ENCODE measurements at places on chromosomes 6 and 20.

DNA sequence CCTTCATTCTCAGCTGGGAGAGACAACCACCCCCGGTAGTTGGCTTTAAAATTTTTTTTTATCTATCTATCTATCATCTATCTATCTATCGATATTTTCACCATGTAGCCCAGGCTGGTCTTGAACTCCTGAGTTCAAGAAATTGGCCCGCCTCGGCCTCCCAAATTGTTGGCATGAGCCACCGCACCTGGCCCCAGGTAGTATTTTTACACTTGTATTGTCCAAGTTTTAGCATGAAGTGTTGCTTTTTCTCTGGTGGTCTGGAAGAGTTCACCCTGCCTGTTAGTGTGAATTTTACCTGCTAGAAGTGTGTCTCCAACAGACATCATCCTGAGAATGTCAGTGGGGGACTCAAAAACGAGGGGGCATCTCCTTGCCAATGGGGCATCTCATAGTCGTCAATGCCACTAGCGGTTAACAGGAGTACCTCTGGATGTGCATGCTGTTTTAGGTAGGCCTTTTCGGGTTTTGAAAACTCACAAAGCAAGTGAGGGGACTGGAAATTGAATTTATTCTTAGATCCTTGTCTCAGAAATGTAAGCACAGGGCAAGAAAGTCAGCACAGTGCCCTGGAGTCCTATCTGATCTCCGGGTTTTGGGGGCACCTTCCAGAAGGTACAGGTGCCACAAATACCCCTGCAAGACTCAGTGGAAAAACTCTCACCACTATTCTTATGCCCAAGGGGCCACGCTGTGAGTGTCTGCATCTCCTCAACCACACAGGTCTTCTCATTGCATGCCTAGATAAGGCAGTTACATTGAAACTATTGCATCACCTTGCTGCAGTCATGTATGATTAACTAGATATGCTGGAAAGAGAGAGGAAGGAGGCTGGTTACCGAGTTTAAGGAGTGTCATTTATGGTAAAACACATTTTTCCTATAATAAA lies 37.1 kb downstream of the TNFAIP3 start:
- no peak for DNase-seq

GRCh38 chr6:15535495-15536197 lies 127.2 kb downstream of the DTNBP1 start:
- no peak for DNase-seq

GRCh38 chr6:3871515-3871914 lies 22.3 kb downstream of the FAM50B start:
- DNase-seq = no peak

GRCh38 chr20:38985603-38986170 lies 23.5 kb downstream of the DHX35 start:
- no peak for DNase-seq

- no peak for DNase-seq
These were observed 99.4 kb upstream of the RIPOR2 start for GRCh38 chr6:25035174-25035511.

DNA sequence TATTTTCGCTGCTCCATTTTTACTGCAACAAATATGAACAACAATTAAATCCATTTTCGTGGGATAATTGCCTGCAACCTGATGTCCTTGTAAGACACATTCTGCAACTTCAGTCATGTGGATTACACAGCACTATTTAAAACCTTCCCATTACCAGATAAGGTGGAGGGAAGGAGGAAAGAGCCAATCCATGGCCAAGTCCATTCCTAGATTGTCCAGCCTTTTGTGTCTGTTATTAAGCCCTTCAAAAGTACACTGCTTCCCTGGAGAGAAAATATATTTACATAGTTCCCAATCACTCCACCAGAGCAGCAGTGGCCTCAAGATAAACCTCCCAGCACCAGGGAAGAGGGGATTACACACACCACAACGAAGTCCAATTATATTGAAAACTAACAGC lies 347.9 kb downstream of the CDH26 start:
- no peak for DNase-seq

DNA sequence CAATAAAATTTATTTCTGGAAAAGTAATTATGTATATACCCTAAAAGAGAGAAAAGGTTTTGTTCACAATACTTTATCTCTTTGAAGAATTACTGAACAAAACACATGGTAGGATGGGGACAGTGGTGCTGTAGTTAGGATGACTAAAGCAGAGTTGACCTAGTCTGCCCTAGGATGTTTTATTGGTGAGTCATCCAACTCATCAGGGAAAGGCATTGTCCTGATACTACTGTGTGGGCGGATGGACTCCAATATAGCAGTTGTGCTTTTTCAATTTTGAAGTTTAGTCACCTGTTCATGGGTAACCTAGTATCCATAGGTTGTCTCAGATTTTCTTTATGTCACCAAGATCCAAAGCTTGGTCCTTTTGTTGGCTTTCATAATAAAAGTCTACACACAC lies 53.3 kb upstream of the EYS start:
- no peak for DNase-seq

GRCh38 chr6:158323561-158323958 lies 11.3 kb downstream of the TULP4 start:
- no peak for DNase-seq

DNA sequence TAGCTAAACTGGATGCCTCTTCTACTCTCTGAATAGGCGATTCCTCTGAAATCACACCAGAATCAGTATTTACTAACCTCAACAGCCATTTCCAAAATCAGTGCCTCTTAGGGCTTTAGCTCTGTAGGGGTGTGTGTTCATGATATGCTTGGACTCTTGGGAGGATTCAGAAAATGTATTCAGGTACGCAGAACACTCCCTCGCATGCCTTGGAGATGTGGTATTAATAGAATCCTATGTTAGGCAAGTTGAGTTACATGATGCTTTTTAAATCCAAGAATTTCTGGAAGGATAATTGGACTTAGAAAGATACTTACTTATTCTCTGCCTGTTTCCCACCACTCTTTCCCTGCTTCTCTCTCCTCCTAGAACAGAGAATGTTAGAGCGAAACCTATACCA lies 31.8 kb upstream of the PBOV1 start:
- no peak for DNase-seq

DNA sequence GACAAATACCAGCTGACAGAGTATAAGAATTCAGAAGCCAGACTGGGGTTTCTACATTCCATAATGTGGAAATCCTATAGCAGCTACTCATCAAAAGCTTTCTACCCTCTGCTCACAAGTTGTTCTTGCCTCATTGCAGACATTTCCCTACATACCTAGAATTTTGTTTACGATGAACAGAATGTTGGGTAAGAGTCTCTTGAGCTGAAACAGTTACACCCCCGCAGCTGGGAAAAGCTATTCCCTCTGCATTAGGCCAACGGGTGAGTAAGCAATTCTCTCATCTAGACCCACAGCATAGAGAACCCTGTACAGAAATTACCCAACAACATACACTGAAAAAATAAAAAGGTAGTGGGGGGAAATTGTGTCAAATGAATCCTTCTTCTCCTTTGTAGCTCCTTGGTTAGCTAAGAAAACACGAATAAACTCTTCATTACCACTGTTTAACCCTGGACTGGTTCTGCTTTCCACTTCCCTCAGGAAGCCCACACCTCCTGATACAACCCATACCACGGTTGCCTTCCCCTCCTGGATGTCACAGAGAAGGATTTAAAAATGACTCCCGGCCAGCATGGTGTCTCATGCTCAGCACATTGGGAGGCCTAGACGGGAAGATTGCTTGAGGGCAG lies 215.0 kb upstream of the SHLD1 start:
- DNase-seq = no peak

- no peak for DNase-seq
These were observed 135.3 kb upstream of the FOXQ1 start for GRCh38 chr6:1176567-1176966.

- DNase-seq = no peak
These were observed 1.9 kb downstream of the MRPS18B start for GRCh38 chr6:30619561-30619960.

- DNase-seq = no peak
These were observed 82.7 kb downstream of the SIM1 start for GRCh38 chr6:100382031-100382430.

- no peak for DNase-seq
These were observed 622 bp upstream of the KIZ start for GRCh38 chr20:21125072-21125848.

- no peak for DNase-seq
These were observed 151.3 kb downstream of the GMPR start for GRCh38 chr6:16389642-16390041.

GRCh38 chr6:40315060-40315459 lies 272.1 kb downstream of the LRFN2 start:
- no peak for DNase-seq

DNA sequence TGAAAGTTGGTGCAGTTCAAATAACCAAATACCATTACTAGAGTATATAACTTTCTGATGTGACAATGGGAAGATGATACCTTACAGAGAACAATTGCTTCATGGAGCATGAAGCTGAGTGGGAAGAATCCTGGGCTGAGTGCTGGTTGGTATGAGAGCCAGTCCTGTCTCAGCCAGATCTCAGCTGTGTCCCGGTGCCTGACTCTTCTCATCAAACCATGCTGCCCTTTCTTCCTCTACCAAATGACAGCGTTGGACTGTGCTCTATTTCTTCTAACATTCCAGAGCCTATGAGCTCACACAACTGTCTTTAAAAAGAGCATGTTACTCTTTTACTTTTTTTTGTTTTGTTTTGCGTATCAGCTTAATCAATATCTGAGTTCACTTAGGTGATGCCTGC lies 27.5 kb upstream of the PBOV1 start:
- DNase-seq = no peak

DNA sequence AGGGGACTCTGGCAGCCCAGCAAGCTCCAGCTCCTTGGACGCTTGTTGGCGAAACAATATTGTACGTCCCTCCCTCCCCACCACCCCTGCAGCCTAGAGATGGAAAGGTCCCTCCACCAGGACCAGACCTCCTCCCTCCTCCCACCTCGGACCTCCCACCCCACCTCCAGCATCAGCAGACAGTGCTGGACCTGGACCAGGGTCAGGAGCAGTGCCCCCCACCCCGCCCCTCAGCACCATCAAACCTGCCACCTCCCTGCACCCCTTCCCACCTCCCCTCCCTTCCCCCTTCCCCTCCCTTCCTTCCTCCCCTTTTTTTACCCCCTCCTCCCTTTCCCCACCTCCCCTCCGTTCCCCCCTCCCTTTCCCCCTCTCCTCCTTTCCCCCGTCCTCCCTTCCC lies 98.4 kb downstream of the TAF4 start:
- no peak for DNase-seq

GRCh38 chr6:170175644-170176135 lies 115.2 kb downstream of the DLL1 start:
- no peak for DNase-seq

- no peak for DNase-seq
These were observed 598 bp downstream of the PI16 start for GRCh38 chr6:36955136-36955535.

- no peak for DNase-seq
These were observed 20.9 kb downstream of the ENTPD6 start for GRCh38 chr20:25216199-25216945.

GRCh38 chr6:33295621-33296369 lies 2.9 kb downstream of the RGL2 start:
- no peak for DNase-seq

DNA sequence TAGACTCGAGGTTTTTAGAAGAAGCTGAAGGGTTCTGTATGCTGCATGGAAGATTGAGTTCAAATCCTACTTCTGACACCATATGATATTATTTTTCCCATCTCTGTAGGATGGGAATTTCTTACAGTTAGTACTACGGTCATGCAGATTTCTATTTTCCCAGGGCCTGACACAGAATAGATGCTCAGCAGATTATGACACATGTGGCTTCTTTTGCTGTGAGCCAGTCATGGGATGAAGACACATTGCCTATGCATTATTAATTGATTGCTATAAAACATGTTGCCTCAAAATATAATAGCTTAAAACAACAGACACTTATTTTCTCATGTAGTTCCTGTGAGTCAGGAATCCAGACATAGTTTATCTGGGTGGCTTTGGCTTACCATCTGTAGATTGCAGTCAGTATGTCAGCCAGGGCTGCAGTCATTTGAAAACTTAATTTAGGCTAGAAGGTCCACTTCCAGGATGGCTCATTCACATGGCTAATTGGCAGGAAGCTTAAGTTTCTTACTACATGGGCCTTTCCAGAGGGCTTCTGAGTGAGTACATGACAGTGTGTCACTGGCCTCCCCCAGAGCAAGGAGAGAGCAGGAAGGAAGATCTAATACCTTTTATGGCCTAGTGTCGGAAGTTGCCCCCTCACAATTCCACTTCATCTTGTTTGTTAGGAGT lies 29.5 kb downstream of the TOP1 start:
- DNase-seq = no peak

DNA sequence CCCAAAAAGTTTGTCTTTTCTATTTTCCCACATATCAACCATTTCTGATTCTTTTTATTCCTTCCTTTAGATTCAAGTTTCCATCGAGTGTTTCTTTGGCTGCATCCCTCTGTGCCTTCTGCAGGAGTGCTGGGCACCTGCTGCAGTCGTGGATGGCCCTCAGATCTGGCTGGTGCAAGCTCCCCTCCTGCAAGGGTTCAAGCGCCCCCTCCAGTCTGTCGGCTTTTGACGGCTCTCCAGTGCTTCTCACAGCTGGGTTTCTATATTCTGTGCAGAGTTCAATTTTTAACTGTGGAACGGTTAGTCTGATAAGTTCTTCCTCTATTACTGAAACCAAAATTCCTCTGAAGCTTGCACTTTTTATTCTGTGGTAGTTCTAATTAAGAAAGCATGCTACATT lies 132.1 kb downstream of the HUS1B start:
- DNase-seq = no peak

DNA sequence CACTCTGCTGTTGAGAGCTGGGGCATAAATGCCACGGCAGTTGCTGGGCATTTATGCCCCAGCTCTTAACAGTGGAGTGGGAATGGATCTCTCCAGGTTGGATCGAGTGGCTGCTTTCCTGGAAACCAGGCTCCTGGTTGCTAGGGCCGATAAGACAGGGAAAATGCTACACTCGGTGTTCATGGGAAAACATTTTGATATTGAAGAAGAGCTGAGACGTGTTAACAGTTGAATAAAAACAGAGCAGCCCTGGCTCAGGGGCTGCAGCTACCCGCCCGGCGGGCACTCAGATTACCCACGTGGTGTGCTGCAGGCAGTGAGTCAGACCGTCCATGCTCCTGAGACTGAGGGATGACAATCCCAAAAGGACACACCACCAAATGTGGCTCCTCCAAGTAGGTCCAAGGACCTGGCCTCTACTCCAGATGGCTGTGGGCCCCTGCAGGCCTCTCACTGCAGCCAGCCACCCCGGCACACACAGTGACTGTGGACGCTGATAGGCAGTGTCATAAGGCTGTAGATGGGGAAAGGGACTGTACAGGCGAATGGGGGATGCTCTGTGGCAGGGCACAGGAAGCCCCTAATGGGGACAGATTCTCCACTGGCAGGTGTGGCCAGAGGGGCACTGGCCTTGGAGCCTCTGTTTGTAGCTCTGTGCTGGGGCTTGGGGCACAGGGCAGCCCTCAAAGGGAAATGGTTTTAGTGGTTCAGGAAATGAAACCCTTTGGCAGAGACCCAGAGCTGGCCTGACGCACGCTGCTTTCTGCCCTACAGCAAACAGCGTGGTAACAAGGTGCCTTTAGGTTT lies 237.8 kb downstream of the LY86 start:
- no peak for DNase-seq

DNA sequence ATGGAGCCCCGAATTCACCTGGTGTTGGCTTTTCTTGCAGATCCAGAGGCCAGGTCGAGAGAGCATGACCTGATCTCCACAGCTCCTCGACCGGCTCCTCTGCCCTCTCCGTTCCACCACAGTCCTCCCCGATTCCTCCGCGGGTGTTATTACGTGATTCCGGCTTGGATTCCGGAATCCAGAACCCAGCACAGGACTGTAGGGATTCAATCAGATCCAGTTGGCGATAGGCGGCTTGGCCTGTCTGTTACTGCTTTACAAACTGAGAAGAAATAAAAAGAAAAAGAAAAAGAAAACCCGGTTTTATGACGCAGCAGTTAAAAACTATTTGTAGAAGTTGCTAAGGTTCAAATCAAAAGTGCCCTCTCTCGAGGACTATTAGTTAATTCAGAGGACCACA lies 222.7 kb downstream of the EYA2 start:
- no peak for DNase-seq
